ENCODE measurements at places on chromosomes 16 and 17.

DNA sequence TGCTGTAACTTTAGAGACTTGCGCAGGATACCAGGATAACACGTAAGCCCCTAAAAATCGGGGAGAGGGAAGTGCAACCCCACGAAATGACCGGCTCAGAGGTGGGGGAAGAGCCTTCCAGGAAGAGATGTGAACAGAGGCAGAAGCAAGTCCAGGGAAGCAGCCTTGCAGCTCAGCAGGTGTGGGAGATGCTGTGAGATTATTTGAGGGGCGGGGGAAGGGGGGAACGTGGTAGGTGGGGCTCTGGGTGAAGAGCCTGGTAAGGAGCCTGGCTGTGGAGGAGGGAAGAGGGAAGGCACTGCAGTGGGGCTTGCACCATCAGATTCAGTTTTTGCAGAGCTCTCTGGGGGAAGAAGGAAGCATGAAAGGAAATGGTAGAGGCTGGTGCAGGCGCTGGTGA is 95.4 kb upstream of the CACNG5 start:
- no peak for DNase-seq

DNA sequence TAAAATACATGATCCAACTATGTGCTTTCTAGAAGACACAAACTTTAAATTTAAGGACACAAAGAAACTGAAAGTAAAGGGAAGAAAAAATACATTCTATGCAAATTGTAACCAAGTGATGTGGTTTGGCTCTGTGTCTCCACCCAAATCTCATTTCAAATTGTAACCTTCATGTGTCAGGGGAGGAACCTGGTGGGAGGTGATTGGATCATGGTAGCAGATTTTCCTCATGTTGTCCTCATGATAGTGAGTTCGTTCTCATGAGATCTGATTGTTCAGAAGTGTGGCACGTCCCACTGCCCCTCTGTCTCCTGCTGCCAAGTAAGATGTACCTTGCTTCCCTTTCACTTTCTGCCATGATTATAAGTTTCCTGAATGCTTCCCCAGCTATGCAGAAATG is 15.0 kb downstream of the OR1A1 start:
- DNase-seq: no peak

- DNase-seq: no peak
Observed at GRCh38 chr17:50536683-50537646, 4.4 kb downstream of the EPN3 start.

GRCh38 chr17:2213291-2213960 is 90.2 kb downstream of the SMG6 start:
- no peak for DNase-seq

DNA sequence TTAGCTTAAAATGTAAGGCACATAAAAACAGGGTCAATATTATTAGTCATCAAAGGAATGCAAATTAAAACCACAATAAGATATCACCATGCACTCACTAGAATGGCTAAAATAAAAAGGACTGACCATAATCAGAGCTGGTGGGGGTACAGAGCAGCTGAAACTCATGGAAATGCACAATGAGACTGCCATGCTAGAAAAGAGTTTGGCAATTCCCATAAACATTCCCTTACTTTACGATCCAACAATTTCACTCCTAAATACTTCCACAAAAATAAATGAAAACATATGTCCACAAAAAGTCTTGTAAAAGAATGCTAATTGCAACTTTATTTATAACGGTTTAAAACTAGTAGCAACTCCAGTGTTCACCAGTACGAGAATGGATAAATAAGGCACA is 36.1 kb upstream of the ERCC4 start:
- DNase-seq: no peak

GRCh38 chr16:80564394-80564793 is 23.6 kb downstream of the DYNLRB2 start:
- no peak for DNase-seq

GRCh38 chr16:83306961-83307593 is 500.7 kb upstream of the HSBP1 start:
- DNase-seq: no peak

- DNase-seq: no peak
Observed at GRCh38 chr17:80485846-80486245, 9.4 kb upstream of the NPTX1 start.

DNA sequence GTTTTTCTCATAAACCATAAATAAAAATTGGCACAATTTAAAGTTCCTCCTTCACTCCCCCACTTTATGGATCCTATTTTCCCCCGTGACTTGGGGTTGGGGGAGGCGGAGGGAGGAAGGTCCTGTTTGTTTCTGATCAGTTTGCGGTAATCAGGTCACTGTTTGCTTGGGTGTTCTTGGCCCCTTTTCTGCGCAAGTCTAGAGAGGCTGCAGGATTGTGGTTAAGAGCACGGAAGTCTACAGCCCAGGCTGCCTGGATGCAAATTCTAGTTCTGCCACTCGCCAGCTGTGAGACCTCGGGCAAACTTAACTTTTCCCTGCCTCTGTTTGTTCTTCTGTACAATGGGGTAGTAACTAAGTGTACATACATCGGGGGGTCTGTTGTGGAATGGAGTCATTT is 12.1 kb downstream of the ATP2C2 start:
- DNase-seq: no peak

DNA sequence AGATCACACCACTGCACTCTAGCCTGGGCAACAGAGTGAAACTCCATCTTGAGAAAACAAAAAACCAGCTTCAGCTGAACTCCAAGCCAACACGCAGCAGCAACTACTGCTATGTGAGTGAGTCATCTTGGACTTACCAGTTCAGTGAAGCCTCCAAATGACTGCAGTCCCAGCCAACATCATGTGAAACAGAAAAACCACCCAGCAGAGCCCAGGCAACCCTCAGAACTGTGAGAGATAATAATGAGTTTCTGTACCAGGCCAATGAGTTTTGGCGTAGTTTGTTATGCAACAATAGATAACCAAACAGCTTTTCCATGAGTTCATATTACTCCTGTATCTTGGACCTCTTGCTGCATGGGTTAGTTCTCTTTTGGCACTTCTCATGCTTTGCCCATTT is 23.3 kb downstream of the PHF12 start:
- no peak for DNase-seq

GRCh38 chr17:30433514-30433913 is 43.7 kb upstream of the GOSR1 start:
- DNase-seq: no peak

- DNase-seq: peak; percentile 58
Observed at GRCh38 chr17:67421869-67422273, 44.8 kb downstream of the PITPNC1 start.

- DNase-seq: no peak
Observed at GRCh38 chr16:4293822-4294457, 21.1 kb upstream of the TFAP4 start.

GRCh38 chr16:65763640-65764305 is 602.7 kb upstream of the CDH5 start:
- no peak for DNase-seq

- DNase-seq: no peak
Observed at GRCh38 chr17:46753776-46754175, 64.7 kb downstream of the WNT3 start.

GRCh38 chr17:74749279-74750038 is 1.0 kb downstream of the NHERF1 start:
- DNase-seq: peak; percentile 51

DNA sequence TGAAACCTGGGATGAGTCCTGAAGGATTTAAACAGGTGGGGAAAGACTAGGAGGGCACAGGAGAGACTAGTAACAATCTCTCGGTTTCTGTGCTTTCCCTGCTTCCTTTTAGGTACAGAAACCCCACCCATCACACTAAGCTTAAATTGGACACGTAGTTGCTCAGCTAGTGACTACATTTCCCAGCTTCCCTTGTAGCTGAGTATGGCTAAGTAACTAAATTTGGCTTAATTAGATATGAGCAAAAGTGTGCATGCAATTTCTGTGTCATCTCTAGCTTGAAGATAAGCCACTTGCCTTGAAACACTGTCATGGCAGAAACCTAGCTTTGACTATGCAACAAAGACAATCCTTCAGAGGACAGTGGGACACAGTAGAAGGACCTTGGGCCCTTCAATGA is 36.5 kb downstream of the CACNG1 start:
- no peak for DNase-seq

DNA sequence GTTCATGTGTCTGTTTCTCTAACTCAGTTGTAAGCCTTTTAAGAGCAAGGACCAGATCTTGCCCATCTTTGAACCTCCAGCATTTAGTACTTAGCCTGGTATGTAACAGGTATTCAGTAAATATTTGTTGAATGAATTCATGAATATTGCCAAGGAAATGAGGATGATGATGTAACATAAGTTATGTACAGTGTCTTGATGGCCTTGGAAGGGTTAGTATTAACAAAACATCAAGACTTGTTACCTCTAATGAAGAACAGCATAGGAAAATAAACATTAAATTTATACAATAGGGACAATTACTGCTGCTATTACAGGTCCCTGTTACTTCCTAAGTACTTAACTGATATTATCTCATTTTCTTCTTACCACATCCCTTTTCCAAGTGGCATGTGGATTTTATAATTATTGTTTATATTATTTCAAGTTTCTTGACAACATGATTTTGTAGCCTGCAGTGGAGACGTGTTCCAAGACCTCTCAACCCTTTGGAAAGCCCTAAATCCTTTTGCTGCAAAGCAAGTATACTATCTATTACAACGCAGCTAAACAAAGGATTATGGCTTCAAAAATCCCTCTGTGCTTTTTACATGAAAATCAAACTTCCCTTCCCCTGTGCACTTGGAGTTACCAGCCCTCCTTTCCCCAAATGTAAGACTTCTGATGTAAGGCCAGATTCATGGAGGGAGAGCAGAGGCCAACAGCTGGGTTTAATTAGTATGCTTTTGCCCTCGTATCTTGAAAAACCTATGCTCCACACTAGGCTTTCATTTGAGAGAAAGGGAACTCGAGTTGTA is 77.4 kb upstream of the SMIM36 start:
- DNase-seq: no peak

DNA sequence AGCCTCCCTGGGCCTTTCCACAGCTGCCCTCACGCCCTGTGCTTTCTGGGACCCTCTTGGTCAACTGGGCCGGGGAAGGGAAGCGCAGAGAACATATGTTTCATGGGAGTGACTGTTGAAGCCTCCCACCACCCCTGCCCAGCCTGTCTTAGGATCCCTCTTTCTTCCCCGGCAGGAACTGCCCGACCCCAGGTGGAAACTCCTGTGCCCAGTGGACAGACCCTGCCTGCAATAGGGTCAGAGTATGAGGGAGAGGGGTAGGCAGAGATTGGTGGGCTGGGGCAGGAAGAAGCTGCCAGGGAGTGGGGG is 10.5 kb downstream of the HEXIM2 start:
- no peak for DNase-seq

DNA sequence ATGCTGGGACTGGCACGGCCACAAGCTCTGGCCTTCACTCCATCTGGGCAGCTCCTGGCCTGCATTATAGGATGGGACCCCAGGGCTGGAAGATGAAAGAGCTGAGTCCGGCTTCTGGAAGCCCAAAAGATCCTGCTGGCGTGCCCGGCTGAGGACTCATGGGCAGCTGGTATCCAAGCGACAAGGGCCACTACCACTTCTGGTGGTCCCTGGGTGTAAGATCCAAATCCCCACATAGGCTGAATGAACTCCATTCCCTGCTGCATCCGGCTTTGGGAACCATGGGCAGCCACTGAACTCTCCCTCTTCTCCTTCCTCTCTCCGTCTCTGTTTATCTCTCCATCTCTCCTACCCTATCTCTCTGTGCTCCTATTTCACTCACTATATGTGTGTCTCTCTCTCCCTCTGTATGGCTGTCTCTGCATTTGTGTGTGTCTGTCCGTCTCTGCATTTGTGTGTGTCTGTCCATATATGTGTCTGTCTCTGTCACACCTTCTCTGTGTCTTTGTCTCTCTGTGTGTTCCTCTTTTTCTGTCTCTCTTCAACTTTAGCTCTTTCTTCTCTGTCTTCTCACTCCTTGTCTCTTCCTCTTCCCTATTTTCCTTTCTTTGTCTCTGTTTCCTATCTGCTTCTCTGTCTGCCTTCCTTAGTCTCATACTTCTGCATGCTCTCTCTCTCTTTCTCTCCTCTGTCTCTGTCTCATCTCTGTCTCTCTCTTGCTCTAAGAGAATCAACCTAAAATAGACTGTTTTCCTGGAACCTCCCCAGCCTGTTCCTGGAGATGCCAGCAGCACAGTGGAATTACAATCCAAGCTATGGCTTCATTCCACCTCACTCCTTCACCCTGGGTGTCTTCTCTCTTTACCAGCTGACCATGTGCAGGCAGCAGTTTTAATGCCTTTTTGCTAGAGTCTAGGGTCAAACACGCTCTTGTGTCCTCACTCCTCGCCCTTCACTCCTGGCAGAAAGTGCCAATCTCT is 60.4 kb upstream of the IRX6 start:
- DNase-seq: no peak

DNA sequence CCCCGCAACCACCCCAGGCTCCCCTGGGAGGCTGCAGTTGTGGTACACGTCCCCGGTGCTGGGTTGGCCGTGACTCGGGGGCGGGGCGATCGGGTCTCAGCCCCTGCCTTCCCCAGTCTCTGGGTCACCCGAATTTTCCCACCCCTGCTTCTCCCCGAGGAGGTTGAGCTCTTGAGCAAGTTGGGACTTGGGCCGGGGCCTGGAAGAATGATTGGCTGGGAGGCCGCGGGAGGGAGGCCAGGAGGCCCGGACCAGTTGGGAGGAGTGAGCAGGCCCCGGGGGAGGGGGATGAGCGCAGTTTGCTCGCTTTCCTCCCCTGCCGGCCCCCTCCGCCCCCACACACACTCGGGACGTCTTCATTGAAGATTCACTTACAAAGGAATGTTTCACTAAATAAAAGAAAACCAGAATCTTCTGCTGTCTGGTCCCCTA is 4.5 kb upstream of the HEXIM1 start:
- DNase-seq: no peak

DNA sequence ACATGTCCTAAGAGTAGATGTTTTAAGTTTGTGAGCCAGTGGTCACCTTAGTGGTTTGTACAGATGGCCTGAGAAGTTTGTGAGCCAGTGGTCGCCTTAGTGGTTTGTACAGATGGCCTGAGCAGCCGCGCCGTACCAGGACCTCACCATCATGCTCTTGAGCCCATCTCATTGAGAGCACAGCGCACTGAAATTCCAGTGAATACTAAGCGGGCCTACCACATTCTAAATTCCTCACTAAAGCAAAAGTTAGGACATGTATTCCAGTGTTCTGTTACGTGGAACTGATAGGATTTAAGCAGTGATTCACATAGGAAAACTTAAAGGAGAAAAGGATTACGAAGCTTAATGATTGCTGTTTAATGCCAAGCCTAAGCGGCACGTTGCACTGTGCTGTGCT is 3.9 kb downstream of the USP10 start:
- DNase-seq: no peak

- no peak for DNase-seq
Observed at GRCh38 chr16:16857603-16858283, 478.8 kb downstream of the NPIPA7 start.
